ENCODE measurements at places on chromosomes 3 and 15. TPM values are rescaled to one million over a fixed set of nuclear protein-coding genes. Genes with fewer than 3 reads are reported as not detected.

GRCh38 chr3:184176377-184177330 lies 2.0 kb downstream of the AP2M1 start:
- no peak for DNase-seq

DNA sequence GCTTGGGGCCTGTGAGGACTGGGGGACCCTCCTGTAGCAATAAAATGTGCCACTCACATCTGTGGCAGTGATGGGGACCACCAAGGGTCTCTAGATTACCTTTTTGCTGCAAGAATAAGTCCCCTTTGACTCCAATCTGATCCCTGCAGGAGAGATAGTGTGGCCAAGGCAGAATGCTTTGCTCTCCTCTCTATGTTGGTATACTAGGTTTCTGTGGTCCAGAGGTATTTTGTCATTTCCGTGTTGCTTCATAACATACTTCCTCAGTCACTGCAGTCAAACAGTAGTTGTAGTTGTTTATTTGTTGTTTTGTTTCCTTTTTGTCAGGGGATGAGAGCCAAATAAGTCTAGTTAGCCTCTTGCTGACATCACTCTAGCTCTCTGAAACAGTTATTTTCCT lies 13.1 kb upstream of the NAALADL2 start:
- DNase-seq = no peak

- DNase-seq = no peak
These were observed 21.6 kb upstream of the ALCAM start for GRCh38 chr3:105345156-105345555.

The PRR20G gene
- not detected for polyA plus RNA-seq

The KCNAB1 gene
- 3.5 TPM for polyA plus RNA-seq

- DNase-seq = no peak
These were observed 174.3 kb upstream of the BCL6 start for GRCh38 chr3:187919544-187919943.

DNA sequence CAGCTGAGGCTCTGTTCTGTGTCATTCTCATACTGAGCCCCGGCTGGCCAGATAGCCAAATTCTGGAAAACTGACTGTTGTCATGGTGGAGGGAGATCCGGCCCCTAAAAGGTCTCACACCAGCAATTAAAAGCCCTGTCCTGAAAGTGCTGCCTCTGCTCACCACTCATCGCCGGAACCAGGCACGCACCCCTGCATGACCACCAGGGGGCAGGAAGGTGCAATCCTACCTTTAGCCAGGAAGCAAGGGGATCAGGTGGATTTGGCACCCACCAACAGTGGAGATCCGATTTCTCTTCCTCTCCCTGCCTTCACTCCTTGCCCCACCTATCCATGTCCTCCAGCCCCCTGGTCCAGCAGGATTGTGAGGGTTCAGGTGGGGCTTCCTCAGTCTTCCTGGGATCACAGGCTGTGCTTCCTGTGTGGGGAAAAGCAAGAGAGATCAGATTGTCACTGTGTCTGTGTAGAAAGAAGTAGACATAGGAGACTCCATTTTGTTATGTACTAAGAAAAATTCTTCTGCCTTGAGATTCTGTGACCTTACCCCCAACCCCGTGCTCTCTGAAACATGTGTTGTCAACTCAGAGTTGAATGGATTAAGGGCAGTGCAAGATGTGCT lies 16.1 kb upstream of the CACNA2D2 start:
- no peak for DNase-seq

GRCh38 chr15:43931790-43932435 lies 105.1 kb downstream of the WDR76 start:
- no peak for DNase-seq

The PPM1L gene
- polyA plus RNA-seq = 6.5 TPM

DNA sequence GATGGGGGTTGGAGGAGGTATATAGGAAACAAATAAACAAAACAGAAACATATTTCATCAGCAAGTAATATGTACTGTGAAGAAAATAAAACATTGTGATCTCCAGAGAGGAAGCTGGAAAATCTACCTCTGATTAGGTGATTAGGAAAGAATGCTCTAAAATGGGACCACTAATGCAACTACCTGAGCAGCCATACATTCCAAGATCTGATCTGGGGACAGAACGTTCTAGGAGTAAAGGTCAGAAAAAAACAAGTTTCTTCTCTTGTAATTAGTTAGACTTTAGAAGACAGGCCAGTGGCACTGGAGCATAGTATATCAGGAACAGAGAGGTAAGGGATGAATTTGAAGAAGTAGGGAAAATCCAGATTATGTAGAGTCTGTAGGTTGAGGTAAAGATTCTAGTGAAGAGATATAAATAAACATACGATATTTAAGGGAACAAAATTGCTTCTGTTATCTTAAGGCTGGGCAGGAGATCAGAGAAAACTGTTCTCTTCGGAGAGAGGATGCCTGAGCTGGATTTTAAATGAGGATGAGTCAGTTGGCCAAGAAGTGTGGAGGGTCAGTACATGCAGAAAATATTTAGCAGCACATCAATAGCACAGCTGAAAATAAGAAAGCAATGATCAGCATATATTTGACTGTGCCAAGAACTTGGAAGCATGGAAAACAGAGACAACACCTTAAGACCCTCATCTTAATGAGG lies 429.5 kb downstream of the NLGN1 start:
- no peak for DNase-seq

The GRK7 gene
- polyA plus RNA-seq = 0.18 TPM

The PRICKLE2 gene
- polyA plus RNA-seq = 19.3 TPM

- no peak for DNase-seq
These were observed 6.6 kb downstream of the PRKCD start for GRCh38 chr3:53167418-53168174.

The CFAP20DC gene
- polyA plus RNA-seq = 4.2 TPM

Data from left renal cortex interstitium (tissue), 4 donors.